ENCODE measurements at places on chromosomes 13 and 19.

DNA sequence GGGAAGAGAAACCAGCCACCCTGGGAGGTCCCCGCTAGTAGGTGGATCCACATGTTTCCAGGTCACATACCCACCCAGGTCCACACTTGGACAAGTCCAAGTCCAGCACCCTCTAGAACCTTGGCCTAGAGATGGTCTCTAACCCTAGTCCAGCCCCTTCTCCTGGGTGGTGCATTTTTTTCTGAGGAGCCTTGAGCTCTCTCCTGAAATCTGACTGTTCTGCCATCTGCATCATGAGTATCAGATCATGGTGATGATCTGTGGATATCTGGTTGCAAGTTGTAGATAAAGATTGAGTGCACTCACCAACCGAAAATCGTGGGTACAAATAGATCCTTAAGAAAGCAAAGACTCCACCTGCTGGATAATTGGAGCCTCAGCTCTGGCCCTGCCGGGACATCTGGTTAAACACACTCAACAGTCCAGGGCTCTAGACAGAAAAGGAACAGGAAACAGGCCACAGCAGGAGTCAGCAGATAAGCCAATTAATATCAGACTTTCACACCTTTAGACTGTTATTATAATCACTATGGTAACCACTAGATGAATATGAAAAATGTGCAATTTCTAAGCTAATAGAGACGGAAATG lies 41.1 kb downstream of the GPR12 start:
- DNase-seq = peak; percentile 92

DNA sequence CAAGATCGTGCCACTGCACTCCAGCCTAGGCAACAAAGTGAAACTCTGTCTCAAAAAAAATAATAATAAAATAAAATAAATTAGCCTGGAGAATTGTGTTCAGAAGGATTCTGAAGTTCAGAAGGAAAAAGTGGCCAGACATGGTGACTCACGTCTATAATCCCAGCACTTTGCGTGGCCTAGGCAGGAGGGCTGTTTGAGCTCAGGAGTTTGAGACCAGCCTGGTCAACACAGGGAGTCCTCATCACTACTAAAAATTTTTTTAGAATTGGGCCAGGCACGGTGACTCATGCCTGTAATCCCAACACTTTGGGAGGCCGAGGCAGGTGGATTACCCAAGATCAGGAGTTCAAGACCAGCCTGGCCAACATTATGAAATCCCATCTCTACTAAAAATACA lies 6.0 kb downstream of the RDH8 start:
- no peak for DNase-seq

- no peak for DNase-seq
These were observed 154.2 kb downstream of the TM9SF2 start for GRCh38 chr13:99655351-99656091.

DNA sequence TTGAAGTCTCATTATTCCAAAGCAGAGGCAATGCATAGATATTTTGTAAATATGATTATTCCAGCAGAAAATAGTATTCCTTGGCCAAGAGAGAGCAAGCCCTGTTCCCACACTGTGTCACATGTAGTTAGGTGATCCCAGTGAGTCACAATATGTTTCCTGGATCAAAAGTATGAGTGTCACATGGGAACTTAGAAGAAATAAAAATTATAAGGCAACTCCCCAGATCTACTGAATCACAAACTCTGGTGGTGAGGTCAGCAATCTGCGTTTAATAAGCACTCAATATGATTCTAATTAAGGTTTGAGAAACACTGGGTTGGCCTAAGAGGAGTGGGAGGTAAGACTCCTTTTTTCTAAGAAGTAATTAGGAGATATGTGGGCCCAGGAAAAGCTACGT lies 1504.5 kb upstream of the PCDH20 start:
- DNase-seq = no peak

DNA sequence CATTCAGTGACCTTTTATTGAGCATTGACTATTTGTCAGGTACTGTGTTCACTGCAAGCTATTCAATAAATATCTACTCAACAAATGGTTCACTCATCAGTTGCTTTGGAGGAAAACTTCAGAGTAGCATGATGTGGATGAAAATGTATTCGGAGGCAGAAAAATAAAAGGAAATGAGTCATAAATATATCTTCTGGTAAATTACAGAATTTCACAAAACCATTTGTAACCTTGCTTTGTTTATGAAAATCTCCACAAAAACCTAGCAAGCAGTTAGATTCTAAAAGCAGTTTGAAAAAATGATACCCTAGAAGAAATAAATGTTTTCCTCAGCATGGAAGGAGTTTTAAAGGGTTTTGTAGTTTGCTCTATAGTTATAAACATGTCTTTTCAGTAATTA lies 399.6 kb downstream of the LMO7 start:
- DNase-seq = no peak

- no peak for DNase-seq
These were observed 385.2 kb downstream of the PCDH20 start for GRCh38 chr13:61030445-61030844.

GRCh38 chr13:93736081-93736480 lies 509.5 kb downstream of the GPC6 start:
- no peak for DNase-seq

GRCh38 chr19:13689085-13689484 lies 75.2 kb upstream of the MRI1 start:
- peak; percentile 73 for DNase-seq

GRCh38 chr13:56102641-56103040 lies 1038.1 kb upstream of the PRR20A start:
- no peak for DNase-seq

- no peak for DNase-seq
These were observed 22.7 kb downstream of the EPN1 start for GRCh38 chr19:55697698-55698097.

DNA sequence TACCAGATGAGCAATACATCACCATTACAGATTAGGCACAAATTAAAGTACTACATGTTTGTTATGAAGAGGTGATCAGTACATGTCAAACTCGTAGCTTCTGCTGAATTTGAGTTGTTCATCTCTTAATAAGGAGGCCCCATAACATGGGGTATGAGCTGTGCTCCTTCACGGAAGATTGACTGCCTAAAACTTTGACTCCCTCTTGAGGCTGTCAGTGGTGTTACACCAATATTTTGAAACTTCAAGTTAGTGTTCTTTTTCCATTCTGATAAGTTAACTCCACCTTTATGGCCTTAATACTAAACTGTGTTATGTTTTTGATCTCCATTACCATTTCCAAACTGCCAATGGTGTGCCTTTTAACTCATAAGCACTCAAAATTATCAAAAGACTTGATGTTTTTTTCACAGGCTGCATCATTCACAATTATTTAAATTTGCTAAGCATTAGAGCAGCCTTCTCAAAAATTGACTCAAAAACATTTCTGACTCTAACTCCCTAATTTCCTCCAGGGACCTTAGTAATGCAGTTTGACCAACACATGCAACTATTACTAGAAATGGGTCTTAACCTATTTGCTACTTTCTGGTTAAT lies 1591.5 kb downstream of the PCDH9 start:
- DNase-seq = peak; percentile 79

GRCh38 chr13:37716420-37717195 lies 118.0 kb upstream of the POSTN start:
- DNase-seq = no peak

DNA sequence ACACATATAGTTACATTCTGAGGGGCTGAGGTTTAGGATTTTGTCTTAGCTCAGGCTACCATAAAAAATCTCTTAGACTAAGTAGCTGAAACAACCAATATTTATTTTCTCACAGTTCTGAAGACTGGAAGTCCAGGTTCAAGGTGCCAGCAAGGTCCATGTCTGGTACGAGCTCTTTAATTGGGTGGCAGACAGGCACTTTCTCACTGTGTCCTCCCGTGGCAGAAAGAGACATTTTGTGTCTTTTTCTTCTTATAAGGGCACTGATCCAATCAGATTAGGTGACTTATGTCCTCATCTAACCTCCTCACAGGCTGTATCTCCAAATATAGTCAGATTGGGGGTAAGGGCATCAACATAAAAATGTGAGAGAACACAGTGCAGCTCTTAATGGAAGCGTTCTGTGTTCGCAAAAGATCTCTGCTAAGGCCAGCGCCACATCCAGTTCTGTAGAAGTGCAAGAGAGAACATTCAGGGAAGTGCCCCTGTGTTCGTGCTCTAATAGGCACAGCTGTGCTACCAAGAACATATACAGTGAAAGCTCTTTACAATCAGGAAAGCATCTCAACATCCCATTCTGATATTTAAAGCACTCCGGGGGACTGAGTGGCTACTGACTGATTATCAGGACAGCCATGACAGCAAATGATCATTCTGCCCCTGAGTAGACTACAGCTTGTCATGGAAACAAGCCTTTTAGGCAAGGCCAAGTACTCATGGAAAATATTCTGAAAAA lies 819.2 kb downstream of the LIG4 start:
- DNase-seq = no peak

- peak; percentile 0 for DNase-seq
These were observed 985.4 kb downstream of the DIAPH3 start for GRCh38 chr13:59178344-59178743.

GRCh38 chr13:112333756-112334543 lies 42.2 kb upstream of the SPACA7 start:
- no peak for DNase-seq

DNA sequence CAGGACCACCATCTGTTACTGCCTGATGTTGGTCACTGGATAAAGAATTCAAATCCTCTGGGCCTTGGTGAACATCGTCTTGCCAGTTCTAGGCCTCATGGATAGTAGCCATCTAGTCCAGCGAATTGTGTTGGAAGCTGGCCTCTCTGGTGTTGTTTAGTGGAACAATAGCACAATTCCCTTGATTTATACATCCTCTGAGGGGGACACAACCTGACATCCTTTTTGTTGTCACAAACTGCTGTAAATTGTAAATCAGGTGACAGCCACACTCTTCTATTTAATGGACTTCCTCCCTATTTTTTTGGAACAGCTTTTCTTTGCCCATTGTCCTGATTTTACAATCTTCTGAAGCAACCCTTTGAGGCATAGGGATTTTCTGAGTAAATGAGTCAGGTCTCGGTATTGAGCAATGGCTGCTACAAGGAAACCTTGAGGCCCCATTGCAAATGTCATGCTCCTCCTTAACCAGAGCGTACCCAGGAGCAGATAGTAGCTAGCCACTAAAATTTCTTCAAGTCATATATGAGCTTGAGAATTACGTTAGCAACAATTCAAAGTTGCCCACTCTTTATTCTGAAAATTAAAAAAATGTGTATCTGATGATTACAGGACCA lies 263.3 kb downstream of the COG6 start:
- no peak for DNase-seq

DNA sequence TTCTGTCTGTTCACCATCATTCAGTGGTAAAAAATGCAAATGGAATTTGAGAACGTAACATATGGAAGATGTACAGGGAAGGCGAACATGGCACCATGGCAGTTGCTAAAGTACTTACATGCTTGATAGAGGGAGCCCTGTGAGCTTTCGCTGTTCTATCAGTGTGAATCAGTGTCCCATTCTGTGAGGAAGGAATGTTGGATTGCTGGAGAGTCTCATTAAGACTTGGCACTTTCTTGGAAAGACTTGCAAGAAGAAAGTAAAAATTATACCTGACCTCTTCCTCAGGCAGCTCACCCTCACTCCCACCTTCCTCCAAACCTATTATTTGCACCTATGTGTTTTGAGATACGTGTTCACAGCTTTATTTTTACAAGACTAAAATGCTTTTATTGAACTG lies 43.5 kb downstream of the FREM2 start:
- no peak for DNase-seq

GRCh38 chr13:79407349-79407979 lies 1.4 kb upstream of the RBM26 start:
- no peak for DNase-seq

DNA sequence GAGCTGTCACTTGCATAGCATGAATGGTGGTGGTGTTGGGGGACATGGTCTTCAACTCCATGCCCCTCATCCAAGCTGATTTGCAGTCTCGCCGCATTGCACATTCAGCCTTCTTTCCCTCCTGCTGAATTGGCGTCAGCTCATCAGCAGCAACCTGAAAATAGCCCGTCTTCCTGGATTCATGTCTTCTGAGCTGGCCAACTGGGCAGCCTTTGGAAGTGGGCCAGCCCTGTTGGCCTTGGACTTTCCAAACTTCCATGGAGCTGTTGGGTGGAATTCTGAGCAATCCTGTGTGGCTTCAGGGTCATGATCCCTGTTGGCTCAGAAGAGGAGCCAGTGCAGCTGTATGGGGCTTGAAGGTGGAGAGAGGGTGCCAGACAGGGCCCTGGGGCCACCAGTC lies 68.8 kb downstream of the ZNF536 start:
- DNase-seq = no peak

DNA sequence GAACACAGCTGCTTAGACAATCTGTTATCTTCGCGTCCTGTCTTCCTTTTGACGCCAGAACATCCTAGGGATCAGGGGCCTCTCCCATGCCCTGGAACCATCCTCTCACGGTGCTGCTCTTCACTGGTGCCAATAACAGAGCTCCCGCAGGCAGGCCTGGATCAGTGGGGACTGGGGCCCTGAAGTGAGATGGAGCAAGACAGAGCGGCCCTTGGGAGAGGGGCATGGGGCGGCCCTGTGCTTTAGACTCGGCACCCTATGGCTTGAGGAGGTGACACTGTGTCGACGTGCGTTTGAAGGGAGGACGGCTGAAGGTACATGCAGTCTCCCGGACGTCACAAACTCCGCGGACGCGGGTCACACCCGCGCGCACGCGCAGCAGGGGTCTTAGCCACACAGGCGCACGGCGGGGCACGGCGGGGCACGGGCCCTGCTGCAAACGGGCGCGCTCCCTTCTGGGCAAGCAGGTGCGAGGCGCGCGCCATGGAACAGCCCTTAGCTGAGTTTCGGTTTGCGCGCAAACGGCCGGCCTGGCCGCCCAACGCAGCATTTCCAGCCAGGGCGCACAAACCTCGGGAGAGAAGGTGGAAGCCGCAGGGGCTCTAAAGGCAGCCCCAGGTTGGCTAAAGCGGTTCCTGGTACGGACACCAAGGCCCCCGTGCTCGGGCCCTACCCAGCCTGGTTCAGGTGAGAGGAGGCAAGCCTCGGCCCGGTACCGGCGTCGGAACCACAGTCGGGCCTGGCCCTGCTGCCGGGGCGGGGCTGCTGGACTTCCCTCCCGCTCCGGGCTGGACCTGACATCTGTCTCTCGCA lies 16.5 kb upstream of the RNF17 start:
- DNase-seq = peak; percentile 54

DNA sequence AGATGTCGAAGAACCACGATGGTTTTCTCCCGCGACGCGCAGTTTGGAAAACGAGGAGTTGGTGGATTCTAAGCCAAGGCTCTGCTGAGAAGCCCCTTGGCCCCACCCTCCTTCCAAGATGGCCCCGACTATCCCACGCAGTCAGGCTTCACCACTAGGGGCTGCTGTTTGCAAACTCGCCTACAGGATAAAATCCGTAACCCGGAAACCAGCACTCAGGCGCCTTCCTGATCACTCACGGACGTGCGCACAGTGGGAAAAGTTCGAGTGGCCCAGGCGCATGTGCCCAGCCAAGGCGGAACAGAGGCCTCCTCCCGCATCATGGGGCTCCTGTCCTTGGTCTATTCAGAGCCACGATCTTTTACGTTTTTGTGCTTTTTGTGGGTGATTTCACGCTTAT lies 19.2 kb upstream of the UQCR11 start:
- DNase-seq = peak; percentile 88

DNA sequence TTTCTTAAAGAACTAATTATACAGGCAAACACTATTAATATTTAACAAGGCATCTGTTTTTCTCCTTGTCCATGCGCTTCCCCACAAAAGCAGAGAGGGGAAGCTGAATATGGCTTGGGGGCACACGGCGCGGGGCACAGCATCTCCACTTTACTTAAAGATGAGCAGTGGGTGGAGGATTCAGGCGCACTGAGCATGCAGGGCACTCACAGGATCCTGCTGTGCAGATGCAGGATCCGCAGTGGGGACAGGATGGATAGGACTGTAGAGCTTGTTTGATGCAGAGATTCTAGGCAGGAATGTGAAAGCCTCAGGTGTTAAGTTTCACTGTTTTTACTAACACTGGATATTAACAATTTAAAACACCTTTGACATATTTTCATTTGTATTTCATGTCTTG lies 43.3 kb downstream of the ATP11A start:
- no peak for DNase-seq

Measured in hematopoietic multipotent progenitor cell treated with erythropoietin and hydrocortisone succinate and interleukin-3 and kit ligand, for 4 days (in vitro differentiated cells).